ENCODE measurements at places on chromosomes 2 and 18. TPM values are rescaled to one million over a fixed set of nuclear protein-coding genes. Genes with fewer than 3 reads are reported as not detected.

Gene ACTR1B
- 44.5 TPM for total RNA-seq

Gene PFN4
- total RNA-seq, result 1.2 TPM

Gene RTKN
- total RNA-seq, result 19.2 TPM

Gene PTCD3
- 68.0 TPM for total RNA-seq

Gene TRIM43
- total RNA-seq, result not detected

Gene FBXO11
- total RNA-seq, result 37.6 TPM

Gene SCN1A
- not detected for total RNA-seq

Gene TMEM185B
- 47.0 TPM for total RNA-seq

Gene C2orf80
- not detected for total RNA-seq

Gene TEX44
- not detected for total RNA-seq

Gene CACNB4
- 0.14 TPM for total RNA-seq

Gene DTNA
- total RNA-seq, result 0.98 TPM

Gene ATP6V1C2
- 1.2 TPM for total RNA-seq

Gene IL36A
- total RNA-seq, result not detected

Gene OST4
- total RNA-seq, result 554 TPM

Gene ZNF521
- total RNA-seq, result not detected

Gene NT5C1B
- not detected for total RNA-seq

Gene PSMA8
- not detected for total RNA-seq

Gene ARHGAP25
- 0.22 TPM for total RNA-seq

Gene DSC1
- total RNA-seq, result not detected

Gene OTOF
- total RNA-seq, result 0.12 TPM

Gene ACADL
- total RNA-seq, result 0.07 TPM

Gene KLF11
- 4.5 TPM for total RNA-seq

Gene POTEE
- 0.03 TPM for total RNA-seq

Gene SPDYA
- total RNA-seq, result 0.24 TPM

Gene CROCC2
- not detected for total RNA-seq

Gene DCDC2C
- 0.36 TPM for total RNA-seq

Gene GLI2
- 18.5 TPM for total RNA-seq

Gene ST8SIA3
- total RNA-seq, result not detected

Gene GPR35
- total RNA-seq, result 0.40 TPM

Gene ZSWIM2
- not detected for total RNA-seq

Gene CARF
- 1.3 TPM for total RNA-seq

Gene UGT1A1
- 0.71 TPM for total RNA-seq

Gene UGT1A10
- total RNA-seq, result 0.26 TPM

Gene ANO7
- 2.5 TPM for total RNA-seq

Gene ZC3H15
- 87.9 TPM for total RNA-seq

Gene ZEB2
- total RNA-seq, result 4.6 TPM

Gene ARPC2
- total RNA-seq, result 290 TPM

Gene NPPC
- 0.22 TPM for total RNA-seq

Gene ZBTB7C
- 0.09 TPM for total RNA-seq

Gene IL1A
- 0.15 TPM for total RNA-seq

Gene LCT
- total RNA-seq, result 0.05 TPM

Data from A549 treated with CpdA at 1 μM for 4 hours (cell line).